Activated effector memory CD4-positive, alpha-beta T cell treated with anti-CD3 and anti-CD28 coated beads, Interleukin-2, amount 50 U/mL, for 16 hours (primary cell): ENCODE measurements at places on chromosomes 2 and 18.

GRCh38 chr2:47031909-47032668 lies 116.5 kb upstream of the MCFD2 start:
- DNase-seq, result no peak

DNA sequence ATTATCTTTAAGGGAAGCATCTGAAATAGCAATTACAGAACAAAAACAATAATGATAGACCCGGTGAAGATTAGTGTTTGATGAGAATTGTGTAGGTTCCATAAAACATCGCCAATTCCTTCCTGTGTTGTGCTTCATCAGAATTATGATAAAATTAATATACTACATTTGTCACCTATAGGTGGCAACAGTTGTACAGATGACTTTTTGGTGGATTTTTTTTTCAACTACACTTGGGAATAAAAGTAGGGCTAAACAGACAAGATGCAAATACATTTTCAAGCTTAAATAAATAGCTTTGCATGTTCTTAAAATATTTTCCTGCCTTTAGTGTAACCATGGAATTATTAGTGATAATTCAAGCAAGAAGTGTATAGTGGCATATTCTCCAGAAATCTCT lies 7.0 kb upstream of the LYPD1 start:
- DNase-seq, result no peak

DNA sequence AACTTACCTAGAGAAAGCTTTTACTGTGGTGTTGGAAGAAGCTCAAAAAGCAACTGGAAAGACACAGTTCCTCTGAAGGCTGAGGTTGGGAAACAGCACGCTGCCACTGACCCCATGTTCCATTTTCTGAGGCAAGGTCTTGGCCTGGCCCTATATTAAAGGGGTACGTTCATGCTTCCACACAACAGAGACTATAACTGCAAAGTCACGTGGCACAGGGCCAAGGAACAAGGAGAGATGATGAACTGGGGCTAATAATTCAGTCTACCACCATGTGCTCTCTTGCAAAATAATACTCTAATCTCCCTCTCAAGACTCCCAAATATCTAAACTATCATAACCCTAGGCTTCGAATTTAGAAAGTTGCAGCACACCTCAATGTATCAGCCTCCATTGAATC lies 381.6 kb downstream of the DSEL start:
- DNase-seq, result no peak

DNA sequence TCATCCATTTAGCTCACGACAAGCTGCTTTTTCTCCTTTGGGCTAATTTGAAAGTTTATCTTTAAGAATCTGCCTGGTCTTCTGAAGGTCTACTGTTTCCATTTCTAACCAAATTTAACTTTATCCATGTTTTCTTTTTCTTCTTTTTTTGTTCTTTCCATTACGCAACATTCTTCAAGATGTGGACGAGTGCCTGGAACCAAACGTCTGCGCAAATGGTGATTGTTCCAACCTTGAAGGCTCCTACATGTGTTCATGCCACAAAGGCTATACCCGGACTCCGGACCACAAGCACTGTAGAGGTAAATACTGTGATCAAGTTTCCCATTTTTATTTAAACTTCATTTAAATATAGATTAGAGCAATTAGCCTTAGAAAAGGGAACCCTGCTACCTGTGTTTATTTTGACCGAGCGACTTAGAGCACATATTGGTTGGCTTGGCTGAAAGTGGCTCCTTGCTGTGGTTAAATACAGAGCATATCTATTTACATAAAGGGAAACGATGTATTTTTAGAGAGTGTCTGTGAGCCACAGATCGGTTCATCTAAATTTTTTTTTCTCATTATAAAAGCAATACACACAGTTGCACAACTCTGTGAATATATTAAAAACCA lies 183.4 kb upstream of the RASGRP3 start:
- DNase-seq, result no peak

DNA sequence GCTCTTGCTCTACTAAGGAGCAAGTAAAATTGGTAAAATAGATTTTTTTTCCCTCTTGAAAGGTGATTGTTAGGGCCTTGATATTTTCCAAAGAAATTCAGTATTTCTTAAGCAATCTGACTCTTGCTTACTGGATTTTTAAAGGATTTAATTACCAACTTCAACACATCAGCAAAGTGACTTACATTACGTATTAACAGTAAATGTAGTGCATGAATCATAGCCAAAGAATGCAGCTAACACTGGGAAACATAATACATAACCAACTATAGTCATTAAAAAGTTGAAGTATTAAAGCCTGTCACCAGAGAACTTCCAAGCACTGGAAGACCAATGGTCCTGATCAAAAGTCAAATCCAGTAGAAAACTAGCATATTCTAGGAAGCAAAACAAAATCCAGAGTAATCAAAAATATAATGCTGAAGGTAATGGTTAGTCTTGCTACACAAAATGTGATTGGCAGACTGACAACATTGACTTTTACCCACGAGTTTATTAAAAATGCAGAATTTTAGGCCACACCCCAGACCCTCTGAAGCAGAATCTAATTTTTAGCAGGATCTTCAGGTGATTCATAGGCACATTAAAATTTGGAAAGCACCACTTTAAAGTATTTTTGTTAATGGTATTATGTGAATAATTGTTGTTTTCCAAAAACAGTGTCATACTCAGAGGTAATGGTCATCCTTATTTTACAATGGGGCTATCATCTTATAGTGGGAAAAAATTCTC lies 31.8 kb upstream of the CAVIN2 start:
- no peak for DNase-seq
